ENCODE measurements at places on chromosomes 11 and 22.

- peak; percentile 20 for DNase-seq
Measured at GRCh38 chr11:12723421-12724300, 49.4 kb downstream of the TEAD1 start.

DNA sequence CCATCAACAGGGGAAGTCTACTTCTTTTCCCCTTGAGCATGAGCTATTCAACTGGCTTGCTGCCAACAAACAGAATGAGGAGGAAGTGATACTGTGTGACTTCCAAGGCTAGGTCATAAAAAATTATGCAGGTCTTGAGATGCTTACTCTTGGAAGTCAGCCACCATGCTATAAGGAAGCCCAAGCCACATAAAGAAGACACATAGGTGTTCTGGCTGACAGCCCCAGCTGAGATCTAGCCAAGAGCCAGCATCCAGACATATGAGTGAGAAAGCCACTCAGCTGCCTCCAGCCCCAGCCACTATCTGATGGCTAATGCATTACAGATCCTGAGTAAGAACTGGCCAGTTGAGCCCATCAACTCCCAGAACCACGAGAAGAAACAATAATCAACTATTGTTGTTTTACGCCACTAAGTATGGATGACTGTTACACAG lies 31.0 kb upstream of the PPP2R1B start:
- DNase-seq = no peak

DNA sequence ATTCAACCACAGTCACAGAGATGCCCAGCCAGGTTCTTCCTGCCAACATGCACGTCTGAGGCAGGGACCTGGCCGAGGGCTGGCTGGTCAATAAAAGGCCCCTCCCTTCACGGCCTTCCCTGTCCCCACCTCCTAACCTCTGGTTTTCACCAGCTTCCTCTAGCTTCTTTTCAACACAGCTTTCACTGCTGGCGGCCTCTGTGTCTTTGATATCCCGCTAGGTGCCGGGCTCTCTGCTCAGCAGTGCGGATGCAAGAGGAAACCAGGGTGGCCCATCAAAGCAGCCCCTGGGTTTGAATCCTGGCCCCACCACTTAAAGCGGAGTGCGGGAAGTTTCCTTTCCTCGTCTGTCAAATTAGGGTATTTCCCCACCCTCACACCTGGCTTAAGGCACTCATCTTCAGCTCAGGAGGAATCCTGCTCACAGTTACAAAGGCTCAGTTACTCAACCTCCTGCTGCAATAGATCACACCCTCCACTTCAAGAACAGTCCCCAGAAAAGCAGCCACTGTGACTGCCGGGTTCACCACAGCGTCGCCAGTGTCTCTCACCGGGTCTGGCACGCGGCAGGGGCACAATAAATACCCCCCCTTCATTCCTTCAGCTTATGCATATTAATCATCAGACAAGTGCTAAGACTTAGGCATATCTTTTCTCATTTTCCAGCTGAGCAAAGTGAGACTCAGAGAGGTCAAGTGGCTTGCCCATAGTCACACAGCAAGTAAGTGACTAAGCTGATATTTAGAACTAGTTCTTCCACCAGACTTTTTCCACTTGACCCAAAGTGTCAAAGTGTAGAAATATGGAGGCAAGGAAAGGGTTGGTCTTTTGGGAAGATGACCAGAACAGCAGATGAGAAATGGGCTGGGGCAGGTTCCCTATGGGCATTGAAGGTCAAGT lies 45.7 kb downstream of the TXN2 start:
- DNase-seq = no peak

- no peak for DNase-seq
Measured at GRCh38 chr11:129302386-129303101, 73.1 kb upstream of the BARX2 start.

- no peak for DNase-seq
Measured at GRCh38 chr22:20805972-20806471, 32.1 kb downstream of the SERPIND1 start.

- DNase-seq = no peak
Measured at GRCh38 chr11:77501758-77502157, 27.9 kb upstream of the PAK1 start.

DNA sequence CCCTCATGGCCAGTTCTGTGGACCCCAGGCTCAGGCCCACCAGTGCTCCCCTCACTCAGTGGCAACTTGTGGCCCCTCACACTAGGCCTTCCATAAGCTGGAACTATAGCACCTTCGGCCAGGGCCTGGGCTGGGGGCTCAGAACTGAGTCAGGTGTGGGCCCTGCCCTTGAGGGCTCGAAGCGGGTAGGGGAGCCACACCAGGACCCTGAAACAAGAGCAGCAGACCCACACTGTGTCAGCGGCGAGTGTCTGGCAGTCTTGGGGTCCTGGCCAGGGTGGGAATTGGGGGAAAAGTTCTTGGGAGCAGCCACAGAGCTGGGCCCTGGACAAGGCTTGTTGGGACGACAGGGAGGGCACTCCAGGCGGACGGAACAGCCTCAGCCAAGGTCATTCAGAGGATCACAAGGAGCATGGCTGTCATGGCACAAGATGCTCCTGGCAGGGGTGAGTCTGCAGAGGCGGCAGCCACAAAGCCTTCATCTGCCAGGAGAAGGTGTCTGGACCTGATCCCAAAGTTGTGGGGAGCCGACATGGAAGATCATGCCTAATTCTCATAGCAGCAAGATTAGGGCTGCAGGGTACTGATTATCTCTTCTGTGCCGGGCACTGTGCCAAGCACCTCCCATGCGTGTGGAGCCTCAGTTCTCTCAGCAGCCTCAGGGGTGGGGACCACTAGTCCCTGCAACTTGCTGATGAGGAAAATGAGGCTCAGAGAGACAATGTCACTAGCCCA lies 50.7 kb downstream of the SHISAL1 start:
- no peak for DNase-seq

Data from T1000 (cell line).